Mesenchymal stem cell (in vitro differentiated cells and primary cell): ENCODE measurements at places on chromosomes 11 and 22.

DNA sequence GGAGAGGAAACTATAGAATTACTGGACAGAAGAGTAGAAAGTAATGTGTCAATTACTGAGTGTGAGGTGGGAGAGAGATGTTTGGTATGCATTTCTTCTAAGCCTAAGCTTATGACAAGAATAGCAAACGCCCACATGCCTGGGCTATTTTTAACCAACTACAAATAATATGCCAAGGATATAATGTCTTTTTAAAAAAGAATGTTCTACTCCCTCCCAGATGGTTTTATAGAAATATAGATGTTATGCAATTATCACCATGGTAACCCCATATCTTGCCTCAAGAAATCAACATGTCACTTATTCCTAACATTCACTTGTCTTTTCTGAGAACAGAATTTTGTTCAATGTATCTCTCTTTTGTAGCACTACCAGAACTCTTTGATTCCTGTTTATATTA is 996.7 kb upstream of the CHORDC1 start:
- no peak for DNase-seq
- no peak overlapping the region for H3K4me3 ChIP-seq
- H3K36me3 ChIP-seq, result no peaks in the 10 kb centered on the region

GRCh38 chr11:18312012-18312411 is 9.9 kb downstream of the HPS5 start:
- H3K36me3 ChIP-seq, result peaks cover 41% of the 10 kb centered on the region
- no peak overlapping the region for H3K4me3 ChIP-seq
- no peak for DNase-seq
- peaks cover 4% of the 10 kb centered on the region for H3K4me1 ChIP-seq

DNA sequence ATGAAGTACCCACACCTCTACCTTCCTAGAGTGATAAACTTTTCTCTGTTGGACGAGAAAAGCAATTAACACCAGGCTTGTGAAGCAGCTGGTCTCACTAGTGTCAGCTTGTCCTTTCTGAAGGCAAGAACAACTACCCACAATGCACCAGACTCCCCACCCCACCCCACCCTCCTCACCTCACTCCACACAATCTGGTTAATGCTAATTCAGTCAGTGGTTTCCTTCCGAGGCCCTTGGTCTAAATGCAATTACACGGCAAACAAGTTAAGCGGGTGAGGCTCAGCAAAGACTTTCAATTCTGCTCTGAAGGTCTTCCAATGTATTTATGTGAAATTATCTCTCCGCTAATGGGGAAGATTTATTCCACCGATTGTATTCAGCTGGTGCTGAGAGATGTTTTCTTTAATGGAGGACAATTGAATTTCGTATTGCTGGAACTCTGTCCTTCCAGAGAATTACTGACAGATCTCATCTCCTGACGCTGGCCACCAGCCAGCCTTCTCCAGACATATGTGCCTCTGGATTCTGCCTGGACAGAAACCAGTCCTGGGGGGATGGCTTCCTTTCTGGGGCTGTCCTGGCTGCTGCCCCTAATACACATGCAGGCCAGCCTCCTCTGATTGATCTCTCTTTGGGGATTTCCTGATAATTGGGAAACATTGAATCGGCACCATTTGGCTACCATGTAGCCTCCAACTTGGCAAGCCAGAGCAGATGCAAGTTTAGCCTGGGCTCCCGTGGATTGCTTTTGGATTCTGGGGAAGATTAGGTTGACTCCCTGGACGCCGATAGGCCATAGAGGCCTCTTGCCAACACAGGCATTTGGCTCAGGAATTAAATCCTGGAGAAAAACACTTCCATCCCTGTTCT is 165.8 kb upstream of the NARS2 start:
- no peaks in the 10 kb centered on the region for H3K4me1 ChIP-seq
- no peaks in the 10 kb centered on the region for H3K27me3 ChIP-seq
- H3K27ac ChIP-seq, result no peak overlapping the region
- no peak overlapping the region for H3K4me3 ChIP-seq
- H3K36me3 ChIP-seq, result no peaks in the 10 kb centered on the region

DNA sequence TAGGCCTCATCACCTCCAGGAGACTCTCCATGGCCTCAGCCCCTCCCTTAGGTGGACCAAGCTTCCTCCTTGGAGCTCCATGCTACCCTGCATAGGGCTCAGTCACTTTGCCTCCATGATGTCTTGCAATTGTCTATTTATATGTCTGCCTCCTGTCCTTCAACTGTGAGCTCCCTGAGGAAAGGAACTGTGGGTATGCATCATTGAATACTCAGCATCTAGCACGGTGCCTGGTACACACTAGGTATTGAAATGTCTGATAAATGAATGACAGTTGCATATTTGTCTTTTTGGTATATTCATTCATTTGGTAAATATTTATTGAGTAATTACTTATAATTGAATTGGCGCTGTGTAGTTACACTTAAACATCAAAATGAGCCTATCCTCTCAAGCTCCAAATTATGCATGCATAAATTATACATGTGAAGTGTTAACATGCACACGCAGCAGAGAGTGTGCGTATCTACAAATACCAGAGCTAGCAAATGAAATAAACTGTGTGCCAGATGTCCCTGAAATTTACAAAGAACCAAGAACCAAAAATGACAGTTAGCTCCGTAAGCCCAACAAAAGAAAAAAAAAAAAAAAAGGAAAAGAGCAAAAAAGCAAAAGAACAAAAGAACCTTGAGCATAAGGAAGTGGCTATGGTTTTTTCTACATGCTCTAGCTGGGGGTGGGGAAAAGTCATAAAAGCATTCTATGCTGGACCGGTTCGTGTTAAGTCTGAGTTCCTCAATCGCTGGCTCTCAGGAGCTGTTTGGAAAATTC is 25.2 kb downstream of the GRAP2 start:
- DNase-seq, result no peak
- no peak overlapping the region for H3K4me3 ChIP-seq
- peaks cover 74% of the 10 kb centered on the region for H3K27me3 ChIP-seq
- no peaks in the 10 kb centered on the region for H3K4me1 ChIP-seq
- H3K27ac ChIP-seq, result no peak overlapping the region

GRCh38 chr11:12091956-12092558 is 18.3 kb upstream of the MICAL2 start:
- H3K4me1 ChIP-seq, result peaks cover 25% of the 10 kb centered on the region
- no peaks in the 10 kb centered on the region for H3K27me3 ChIP-seq
- no peaks in the 10 kb centered on the region for H3K36me3 ChIP-seq
- peak overlapping the region; percentile 17 for H3K27ac ChIP-seq

- no peaks in the 10 kb centered on the region for H3K27me3 ChIP-seq
- no peaks in the 10 kb centered on the region for H3K36me3 ChIP-seq
- peaks cover 16% of the 10 kb centered on the region for H3K4me1 ChIP-seq
- peak within 1 kb of the TSS; percentile 40 for H3K4me3 ChIP-seq
- H3K27ac ChIP-seq, result no peak within 1 kb of the TSS
- DNase-seq, result no peak
Measured at GRCh38 chr22:40679249-40679963, at the start of gene MCHR1. Gene MCHR1, plus strand, starts transcription at chr22:40679484. Its CDS starts 169 bp downstream, at chr22:40679653.

DNA sequence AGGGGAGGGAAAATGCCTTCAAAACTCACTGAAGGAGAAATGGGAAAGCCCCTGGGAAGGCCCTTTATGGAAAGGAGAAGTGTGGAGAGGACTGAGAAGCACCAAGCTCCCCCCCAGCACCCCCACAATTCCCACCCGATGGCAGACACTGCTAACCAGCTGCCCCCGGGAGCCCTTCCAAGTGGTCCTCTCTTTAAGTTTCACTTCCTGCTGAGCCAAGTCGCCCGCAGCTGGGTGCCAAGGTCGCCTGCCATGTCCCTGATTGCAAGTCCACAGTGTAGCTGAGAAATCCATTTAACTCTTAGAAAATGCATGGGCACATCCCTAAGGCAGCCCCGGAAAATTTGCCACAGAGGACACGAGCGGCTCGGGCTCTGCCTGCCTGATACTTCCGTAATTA is 68.2 kb downstream of the GALNT18 start:
- H3K27me3 ChIP-seq, result peaks cover 54% of the 10 kb centered on the region
- no peaks in the 10 kb centered on the region for H3K4me1 ChIP-seq
- no peak for DNase-seq
- no peaks in the 10 kb centered on the region for H3K36me3 ChIP-seq

GRCh38 chr11:2844116-2844842 is 41.3 kb downstream of the CDKN1C start:
- no peak overlapping the region for H3K4me3 ChIP-seq
- peaks cover 18% of the 10 kb centered on the region for H3K27me3 ChIP-seq
- no peak for DNase-seq

DNA sequence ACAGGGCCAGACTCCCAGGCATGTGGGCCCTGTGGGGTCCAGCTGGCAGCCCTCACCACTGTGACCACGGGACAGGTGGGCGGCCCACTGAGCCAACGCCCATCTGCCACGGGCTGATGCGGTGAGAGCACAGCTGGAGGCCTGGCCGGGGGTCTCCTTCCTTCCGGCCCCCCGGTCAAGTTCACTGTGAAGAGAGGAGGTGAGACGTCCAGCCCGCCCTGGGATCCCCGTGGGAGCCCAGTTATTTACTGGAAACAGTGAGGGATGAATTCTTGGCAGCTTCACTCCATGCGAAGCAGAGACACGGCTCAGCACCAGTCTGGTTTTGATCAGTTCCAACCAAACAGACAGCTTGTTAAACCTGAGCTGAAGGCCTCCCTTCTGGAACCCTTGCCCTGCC is 38.7 kb downstream of the WNT11 start:
- no peak overlapping the region for H3K4me3 ChIP-seq
- H3K36me3 ChIP-seq, result no peaks in the 10 kb centered on the region
- peaks cover 8% of the 10 kb centered on the region for H3K4me1 ChIP-seq
- H3K27me3 ChIP-seq, result peaks cover 36% of the 10 kb centered on the region
- H3K27ac ChIP-seq, result no peak overlapping the region
- DNase-seq, result no peak

GRCh38 chr11:13141731-13142709 is 132.9 kb downstream of the RASSF10 start:
- no peak overlapping the region for H3K4me3 ChIP-seq
- no peak for DNase-seq
- H3K36me3 ChIP-seq, result no peaks in the 10 kb centered on the region
- peaks cover 24% of the 10 kb centered on the region for H3K4me1 ChIP-seq
- peak overlapping the region; percentile 100 for H3K27ac ChIP-seq

DNA sequence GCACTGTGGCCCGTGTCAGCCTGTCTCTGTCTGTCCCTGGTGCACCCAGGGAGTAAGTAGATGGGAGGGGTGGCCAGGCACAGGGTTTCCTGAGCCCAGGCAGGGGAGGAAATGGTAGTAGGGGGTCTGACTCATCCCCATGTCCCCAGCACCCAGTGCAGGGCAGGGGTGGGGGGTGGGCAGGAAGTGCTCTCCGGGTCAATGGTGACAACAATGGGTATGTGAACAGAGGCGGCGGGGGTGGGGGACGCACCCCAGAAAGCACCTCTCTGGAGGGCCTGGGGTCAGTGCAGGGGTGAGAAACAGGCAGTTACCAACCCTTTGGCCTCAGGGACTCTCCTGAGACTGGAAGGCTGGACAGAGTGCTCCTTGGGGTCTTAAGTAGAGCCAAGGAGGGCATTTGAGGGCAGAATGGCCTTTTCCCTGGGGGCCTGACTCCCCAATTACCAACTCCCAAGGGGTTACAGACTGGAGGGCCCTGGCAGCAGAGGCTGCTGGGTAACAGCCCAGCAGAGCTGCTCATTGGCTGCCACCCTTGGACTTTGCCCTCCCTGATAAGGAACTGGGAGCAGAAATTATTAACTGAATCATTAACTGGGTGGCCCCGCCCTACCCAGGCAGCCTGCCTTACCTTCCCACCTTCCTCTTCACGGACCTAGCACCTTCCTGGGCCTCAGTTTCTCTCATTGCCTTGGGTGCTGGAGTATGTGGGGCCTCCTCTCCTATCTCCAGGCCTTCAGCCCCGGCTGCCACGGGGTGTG is 4.2 kb downstream of the MYRF start:
- H3K27ac ChIP-seq, result peak overlapping the region; percentile 31
- peaks cover 68% of the 10 kb centered on the region for H3K4me1 ChIP-seq
- peak; percentile 56 for DNase-seq
- no peak overlapping the region for H3K4me3 ChIP-seq

DNA sequence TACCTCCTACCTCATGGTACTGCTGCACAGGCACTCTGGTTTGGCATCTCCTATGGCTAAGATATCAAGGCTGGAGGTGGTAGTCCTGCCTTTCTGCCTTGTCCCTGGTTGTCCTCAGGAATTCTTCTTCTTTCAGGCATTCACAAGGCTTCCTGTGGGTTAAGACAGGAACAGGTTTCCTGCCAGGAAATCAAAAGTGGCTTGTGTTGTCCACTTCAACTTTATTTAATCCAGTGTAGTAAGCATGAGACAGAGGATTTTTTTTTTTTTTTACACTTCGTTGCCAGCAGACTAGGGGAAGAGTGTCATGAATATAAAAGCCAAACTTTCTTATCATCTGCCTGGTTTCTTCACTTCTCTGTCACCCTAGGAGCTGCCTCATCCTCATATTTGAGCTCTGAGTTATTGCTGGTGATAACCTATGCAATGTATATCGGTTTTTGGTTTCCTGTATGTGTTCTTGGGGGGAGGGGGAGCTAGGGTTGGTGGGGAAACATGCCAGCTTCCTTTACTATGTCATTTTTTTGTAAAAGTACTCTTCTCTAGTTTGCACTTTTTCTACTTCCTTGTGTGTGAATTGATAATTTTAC is 50.2 kb downstream of the XKR3 start:
- no peak overlapping the region for H3K4me3 ChIP-seq
- no peaks in the 10 kb centered on the region for H3K27me3 ChIP-seq
- DNase-seq, result no peak

DNA sequence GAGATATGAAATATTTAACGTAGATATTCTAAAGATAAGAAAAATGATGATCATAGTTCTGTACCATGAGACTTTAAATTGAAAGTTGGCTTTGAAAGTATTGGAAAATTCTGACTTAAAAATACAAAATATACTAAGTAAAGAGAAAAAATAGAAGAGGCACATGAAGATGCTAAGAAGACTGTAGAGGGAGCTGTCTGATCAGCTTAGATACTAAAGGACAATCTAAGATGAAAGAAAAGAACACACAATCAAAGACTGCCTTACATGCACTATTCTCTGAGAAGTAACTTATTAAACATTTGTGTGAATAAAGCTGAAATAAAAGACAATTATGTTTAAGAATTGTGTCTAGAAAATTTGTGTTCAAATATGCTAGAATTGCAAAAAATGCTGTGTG is 55.1 kb downstream of the RBMXL2 start:
- H3K27me3 ChIP-seq, result no peaks in the 10 kb centered on the region
- peak; percentile 13 for DNase-seq
- no peak overlapping the region for H3K27ac ChIP-seq
- H3K4me3 ChIP-seq, result no peak overlapping the region

DNA sequence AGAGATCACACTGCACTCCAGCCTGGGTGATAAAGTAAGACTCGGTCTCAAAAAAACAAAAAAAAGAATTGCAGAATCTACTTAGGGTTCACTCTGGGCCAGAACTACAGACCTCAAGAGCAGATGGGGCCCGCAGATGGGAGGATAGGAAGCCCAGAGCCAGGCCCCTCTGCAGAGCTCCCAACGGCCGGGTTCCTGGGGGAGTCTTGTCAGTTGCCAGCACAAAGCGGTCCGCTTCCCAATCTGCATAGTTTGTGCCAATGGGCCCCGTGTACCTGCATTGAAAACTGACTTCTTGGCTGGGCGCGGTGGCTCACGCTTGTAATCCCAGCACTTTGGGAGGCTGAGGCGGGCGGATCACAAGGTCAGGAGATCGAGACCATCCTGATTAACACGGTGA is 1.7 kb upstream of the CHID1 start:
- no peak overlapping the region for H3K4me3 ChIP-seq
- no peaks in the 10 kb centered on the region for H3K27me3 ChIP-seq
- no peaks in the 10 kb centered on the region for H3K36me3 ChIP-seq
- peaks cover 25% of the 10 kb centered on the region for H3K4me1 ChIP-seq
- H3K27ac ChIP-seq, result no peak overlapping the region
